ENCODE measurements at places on chromosomes 2 and 18.

GRCh38 chr2:96906729-96907114, 36.8 kb upstream of the SEMA4C start:
- peak; percentile 31 for DNase-seq

DNA sequence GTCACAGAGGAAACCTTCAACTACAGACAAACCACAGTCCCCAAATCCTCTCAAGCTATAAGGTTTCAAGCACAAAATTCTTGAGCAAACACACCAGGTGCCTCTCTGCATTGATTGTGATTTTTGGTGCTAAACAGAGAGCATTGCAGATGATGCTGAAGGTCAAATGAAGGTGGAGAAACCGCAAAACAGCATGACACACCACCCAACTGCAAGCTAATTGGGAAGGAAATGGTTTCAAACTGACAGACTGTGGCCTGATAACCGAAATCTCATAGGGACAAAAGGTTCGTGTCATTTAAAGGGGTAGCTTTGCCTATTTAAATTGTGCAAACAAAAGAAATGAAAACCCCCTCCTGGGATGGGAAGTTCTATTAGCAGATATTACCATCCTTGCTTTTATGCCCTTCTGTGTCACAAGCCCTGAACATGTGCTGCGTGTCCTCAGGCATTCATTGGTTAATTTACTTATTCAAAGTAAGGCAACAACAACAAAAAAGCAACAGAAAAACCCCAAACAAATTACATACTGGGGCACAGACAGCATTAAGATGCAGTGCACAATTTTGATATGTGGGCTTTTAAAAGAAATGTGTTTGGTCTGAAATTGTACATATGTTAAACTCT, 154.9 kb downstream of the AQP4 start:
- DNase-seq: no peak

DNA sequence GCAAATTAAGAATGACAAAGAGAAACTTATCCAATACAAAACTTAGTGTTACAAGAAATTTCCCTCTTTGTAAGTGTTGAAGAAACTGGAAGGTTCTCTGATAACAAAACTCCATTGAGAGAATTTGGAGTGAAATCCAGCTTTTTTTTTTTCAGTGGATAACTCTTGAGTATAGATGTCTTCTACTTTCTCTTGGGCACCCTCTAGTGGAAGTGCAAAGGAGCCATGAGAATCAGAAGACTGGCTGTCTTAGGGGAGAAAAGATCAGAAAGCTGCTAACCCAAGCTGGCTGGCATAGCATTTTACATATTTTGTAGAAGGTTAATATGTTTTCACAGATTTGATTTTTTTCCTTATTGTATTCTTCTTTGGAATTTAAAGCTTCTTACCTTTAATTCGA, 138.8 kb upstream of the SATB2 start:
- no peak for DNase-seq

- DNase-seq: no peak
These were observed 20.5 kb downstream of the SLC3A1 start for GRCh38 chr2:44295633-44296359.

DNA sequence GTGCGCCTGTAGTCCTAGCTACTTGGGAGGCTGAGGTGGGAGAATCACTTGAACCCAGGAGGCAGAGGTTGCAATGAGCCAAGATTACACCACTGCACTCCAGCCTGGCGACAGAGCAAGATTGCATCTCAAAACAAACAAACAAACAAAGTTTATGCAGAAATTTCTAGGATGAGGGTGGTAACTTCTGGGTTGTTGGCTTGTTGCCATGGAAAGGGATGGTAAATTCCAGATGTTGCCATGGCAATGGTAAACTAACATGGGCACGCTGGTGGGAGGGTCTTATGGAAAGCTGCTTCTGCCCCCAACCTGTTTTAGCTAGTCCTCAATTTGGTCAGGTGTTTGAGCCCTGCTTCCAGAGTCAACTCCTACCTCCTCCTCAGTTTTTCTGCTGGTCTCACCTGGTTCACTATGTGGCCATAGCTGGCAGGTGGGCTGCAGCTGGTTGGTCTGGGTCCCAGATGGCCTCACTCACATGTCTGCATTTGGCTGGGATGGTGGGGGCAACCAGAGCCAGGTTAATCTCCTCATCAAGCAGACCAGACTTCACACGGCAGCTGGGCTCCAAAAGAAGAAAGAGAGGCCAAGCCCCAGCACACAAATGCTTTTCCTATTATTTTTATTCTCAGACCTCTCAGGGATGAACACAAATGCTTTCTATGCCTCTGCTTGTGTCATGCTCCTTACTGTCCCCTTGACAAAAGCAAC, 26.6 kb upstream of the TEX44 start:
- DNase-seq: no peak

Measured in AG09319 (cell line).